Stimulated activated CD4-positive, alpha-beta T cell treated with anti-CD3 and anti-CD28 coated beads, Interleukin-1b, Interleukin-23, amount 100 ng/mL, for 24 hours (primary cell): ENCODE measurements at places on chromosomes 16 and 17.

GRCh38 chr17:54891176-54891821 is 9.4 kb upstream of the TOM1L1 start:
- DNase-seq: no peak

DNA sequence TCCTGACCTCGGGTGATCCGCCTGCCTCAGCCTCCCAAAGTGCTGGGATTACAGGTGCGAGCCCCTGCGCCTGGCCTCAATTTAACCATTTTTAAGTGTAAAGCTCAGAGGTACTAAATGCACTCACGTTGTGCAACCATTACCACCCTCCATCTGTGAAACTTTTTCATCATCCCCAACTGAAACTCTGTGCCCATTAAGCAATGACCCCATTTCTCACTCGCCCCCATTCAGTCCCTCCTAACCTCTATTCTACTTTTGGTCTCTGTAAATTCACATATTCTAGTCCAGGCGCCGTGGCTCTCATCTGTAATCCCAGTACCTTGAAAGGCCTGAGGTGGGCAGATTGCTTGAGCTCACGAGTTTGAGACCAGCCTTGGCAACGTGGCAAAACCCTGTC is 8.3 kb upstream of the SPNS3 start:
- no peak for DNase-seq

DNA sequence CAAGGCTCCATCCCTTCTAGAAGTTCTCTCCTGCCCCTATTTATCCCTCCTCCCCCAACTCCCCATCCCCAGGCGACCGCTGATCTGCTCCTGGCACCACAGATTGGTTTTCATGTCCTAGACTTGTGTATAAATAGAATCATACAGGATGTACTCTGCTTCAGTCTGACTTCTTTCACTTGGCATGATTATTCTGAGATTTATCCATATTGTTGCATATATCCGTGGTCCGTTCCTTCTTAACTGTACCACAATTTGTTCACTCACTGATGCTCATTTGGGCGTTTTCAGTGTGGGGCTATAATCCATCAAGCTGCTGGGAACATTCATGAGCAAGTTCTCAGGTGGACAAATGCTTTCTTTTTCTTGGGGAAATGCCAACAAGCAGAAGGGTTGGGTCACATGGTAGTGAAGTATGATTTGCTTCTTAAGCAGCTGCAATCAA is 23.9 kb downstream of the PITPNM3 start:
- DNase-seq: no peak

GRCh38 chr17:19308398-19308797 is 54.1 kb downstream of the B9D1 start:
- no peak for DNase-seq

- DNase-seq: no peak
These were observed 3.5 kb downstream of the ZNF213 start for GRCh38 chr16:3138342-3138741.

- no peak for DNase-seq
These were observed 10.7 kb upstream of the TMEM92 start for GRCh38 chr17:50263331-50264262.

DNA sequence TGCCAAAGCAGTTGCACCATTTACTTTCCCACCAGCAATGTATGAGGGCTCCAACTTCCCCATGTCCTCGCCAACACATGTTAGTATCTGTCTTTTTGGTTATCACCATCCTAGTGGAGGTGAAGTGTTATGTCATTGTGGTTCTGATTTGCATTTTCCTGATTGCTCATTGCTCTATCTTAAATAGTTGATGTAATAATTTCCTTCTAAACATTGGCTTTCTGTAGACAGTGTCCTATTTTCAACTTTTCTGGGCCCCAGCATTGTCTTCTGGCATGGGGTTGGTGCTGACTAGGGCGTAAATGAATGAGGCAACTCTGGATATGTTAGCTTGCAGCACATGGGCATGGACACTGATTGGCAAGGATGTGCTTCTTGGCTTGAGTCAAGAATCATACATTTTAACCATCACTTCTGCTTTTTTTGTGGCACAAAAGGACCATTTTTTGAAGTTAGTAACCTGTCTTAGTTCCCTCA is 25.1 kb downstream of the PLCG2 start:
- no peak for DNase-seq

GRCh38 chr17:36001110-36001771 is at the start of gene CCL15:
Gene CCL15 (minus strand): TSS chr17:36001553. CDS start chr17:36001492, 61 bp downstream.
- DNase-seq: no peak

GRCh38 chr16:53556521-53556920 is 53.5 kb upstream of the AKTIP start:
- DNase-seq: no peak

GRCh38 chr17:142876-143784 is 5.8 kb downstream of the SCGB1C2 start:
- no peak for DNase-seq

DNA sequence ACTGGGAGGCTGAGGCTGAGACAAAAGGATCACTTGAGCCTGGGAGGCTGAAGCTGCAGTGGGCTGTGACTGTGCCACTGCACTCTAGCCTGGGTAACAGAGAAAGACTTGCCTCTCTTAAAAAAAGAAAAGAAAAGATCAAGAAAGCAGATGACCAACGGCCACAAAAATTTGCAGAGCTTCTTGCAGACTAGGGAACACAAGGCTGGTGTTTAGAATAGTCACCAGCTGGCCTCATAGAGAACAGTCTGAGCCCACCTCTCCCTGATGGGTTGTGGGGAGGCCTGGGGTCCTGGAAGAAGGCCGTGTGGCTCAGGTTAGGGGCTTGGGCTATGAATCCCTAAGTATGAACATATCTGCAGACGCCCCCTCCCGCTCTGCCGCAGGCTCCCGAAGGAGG is 73.7 kb upstream of the MED9 start:
- no peak for DNase-seq

DNA sequence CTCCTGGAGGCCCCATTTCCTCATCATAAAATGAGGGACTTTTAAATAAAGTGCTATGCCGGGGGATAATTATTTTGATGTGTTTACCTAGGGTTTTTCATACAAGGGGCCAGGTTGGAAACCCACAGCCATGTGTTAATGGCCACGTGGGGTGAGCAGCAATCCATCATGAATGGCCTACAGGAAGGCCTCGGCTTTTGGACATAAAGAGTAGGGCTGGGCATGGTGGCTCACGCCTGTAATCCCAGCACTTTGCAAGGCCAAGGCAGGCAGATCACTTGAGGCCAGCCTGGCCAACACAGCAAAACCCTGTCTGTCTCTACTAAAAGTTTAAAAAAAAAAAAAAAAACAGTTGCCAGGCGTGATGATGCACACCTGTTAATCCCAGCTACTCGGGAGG is 40.3 kb downstream of the MEAK7 start:
- DNase-seq: no peak

- no peak for DNase-seq
These were observed 611 bp downstream of the SMARCE1 start for GRCh38 chr17:40646791-40647623.

- no peak for DNase-seq
These were observed 32.4 kb downstream of the CLTC start for GRCh38 chr17:59652119-59652518.

DNA sequence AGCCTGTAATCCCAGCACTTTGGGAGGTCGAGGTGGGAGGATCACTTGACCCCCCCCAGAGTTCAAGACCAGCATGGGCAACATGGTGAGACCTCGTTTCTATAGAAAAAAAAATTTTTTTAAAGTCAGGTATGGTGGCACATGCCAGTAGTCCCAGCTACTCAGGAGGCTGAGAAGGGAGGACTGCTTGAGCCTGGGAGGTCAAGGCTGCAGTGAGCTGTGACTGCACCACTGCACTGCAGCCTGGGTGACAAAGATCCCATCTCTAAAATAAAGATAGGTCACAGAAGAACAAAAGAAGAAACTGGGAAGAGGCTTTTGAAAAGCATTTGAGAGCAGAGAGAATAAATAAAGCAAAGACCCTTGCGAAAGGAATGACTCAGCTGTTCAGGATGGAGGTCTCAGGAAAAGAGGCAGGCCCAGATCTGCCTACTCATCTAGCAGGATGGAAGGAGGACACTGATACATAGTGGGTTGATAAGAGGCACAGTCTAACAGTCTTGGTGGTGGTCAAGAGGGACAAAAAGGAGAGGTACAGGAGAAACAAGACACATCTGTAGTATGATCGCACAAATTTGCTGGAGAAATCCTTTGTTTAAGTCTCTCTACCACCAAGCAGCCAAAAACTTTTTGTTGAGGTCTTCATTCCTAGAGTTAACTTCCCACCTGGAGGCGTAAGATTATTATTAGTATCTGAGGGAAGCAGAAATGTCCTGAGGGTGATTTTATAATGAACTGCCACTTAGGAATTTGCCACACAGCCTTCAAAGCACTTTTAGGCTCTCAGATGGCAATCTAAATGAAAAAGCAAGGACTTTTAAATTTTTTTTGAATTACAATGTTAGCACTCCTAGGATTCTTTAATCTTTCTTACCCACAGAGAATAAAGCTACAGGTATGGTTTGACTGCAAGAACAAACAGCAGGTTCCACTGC is 17.6 kb downstream of the ZSWIM7 start:
- no peak for DNase-seq
